ENCODE measurements at places on chromosomes 4 and X.

- DNase-seq: no peak
These were observed 111.5 kb downstream of the GNL3L start for GRCh38 chrX:54641530-54641929.

DNA sequence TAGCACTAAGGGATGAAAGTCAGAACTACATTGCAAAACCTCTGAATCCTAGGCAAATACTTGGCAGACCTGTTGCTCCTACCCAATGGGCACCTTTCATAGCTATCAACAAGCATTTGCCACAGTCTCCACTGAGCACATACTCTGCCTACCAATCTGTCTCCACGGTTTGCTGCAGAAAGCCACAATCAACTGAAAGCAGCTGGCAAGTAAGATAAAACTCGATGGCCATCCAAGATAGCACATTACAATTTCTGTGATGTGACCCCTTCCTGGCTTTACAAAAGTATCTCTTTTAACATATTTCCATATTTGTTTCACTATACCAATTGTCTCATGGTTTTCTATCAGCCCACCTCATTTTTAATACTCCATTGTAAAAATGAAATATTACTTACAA is 1060.5 kb upstream of the INTU start:
- no peak for DNase-seq

- DNase-seq: no peak
These were observed 456.9 kb downstream of the CCSER1 start for GRCh38 chr4:90584051-90584450.

- no peak for DNase-seq
These were observed 4.6 kb downstream of the SASH3 start for GRCh38 chrX:129784371-129784770.

GRCh38 chrX:33001107-33001506 is 210.2 kb downstream of the DMD start:
- DNase-seq: no peak

DNA sequence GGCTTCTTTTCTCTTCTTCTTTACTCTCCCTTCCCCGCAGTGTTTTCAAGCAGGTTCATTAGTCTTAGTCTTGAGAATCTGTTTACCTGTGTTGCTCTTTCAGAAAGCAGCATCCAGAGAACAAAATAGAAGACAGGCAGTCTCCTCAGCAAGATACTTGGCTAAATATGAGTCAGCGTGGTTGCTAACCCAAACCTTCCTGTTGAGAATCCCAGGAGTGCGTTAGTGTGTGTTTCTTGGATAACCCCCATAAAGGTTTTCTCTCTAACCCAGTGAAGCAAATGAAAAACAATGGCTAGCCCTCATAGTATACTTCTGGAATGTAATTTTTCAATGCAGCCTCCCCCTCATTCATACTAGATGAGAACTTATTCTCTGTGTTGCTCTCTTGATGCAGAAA is 41.1 kb downstream of the BMPR1B start:
- DNase-seq: no peak

DNA sequence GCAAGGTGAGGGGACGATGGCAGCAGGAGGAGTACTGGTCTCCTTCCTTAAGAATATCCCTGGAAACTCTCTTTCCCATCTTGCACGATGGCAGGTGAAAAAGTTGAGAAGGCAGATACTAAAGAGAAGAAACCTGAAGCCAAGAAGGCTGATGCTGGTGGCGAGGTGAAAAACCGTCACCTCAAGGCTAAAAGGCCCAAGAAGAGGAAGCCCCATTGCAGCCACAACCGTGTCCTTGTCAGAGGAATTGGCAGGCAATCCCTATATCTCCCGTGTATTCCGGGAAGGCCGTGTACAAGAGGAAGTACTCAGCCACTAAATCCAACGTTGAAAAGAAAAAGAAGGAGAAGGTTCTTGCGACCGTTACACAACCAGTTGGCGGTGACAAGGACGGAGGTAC is 40.0 kb downstream of the CRLF2 start:
- no peak for DNase-seq
